ENCODE measurements at places on chromosomes 2 and 18.

DNA sequence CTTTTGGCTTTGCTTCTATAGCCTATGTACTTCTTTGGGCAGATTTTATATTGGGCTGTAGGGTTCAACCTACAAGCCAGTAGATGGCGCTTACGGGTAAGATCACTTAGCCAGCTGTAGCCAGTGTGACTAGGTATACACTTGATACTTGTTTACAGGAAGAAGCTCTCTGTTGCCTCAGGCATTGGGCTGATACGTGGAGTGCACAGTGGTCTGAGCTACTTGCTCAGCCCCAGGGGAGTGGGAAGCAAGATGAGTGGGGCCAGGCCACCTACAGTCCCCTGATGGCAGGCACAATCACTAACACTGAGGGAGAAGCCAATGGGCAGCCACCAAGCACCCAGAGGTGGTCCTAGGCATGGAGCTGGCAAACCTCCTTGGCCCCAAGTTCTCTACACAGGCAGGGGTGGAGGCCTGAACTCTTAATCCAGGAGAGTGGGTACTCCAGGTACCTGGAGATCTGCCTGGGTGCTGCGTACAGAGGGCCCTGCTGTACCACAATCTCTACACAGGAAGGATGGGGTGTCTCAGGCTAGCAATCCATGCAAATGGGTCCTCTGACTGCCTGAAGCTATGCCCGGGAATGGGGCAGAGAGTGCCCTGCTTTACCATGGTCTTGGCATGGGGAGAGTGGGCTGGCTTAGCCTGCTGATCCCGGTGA, 122.2 kb downstream of the NCOA1 start:
- DNase-seq: peak; percentile 86

- DNase-seq: peak; percentile 80
Observed at GRCh38 chr2:54859997-54860701, 136.7 kb downstream of the EML6 start.

- DNase-seq: no peak
Observed at GRCh38 chr2:26742048-26742770, 21.9 kb upstream of the SLC35F6 start.

DNA sequence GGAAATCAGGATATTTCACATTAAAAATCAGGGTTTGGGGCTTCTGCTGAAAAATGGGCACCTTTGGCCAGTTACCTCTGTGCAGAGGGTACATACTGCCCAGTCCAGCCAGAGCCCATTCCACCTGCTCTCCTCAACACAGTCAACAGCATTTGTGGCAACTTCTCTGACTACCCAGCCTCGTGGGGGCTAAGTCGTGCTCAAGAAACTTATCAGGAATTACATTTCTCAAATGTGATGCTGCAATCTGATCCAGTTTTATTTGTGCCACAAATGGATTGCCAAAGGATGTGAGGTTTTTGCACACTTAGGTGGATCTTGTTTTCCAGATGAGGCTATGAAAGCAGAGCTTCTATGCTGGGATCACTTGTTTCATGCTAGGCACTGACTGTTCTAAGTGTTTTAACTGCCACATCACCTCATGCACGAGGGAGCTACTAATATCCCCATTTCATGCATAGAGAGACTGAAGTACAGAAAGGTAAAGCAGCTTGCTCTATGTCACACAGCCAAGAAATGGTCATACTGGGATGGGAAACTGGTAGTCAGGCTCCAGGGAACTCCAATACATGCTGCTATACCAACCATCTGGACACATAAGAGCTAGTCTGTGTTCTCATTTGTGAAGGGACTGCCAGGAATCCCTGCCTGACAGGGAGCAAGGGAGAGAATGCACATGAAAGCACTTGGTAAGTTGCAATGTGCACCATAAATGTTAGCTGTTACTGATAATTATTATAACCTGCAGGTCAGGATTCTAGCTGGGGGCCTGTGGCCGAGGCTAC, 89.0 kb upstream of the HK2 start:
- no peak for DNase-seq

GRCh38 chr2:183248866-183249567, 124.8 kb downstream of the NUP35 start:
- peak; percentile 54 for DNase-seq

DNA sequence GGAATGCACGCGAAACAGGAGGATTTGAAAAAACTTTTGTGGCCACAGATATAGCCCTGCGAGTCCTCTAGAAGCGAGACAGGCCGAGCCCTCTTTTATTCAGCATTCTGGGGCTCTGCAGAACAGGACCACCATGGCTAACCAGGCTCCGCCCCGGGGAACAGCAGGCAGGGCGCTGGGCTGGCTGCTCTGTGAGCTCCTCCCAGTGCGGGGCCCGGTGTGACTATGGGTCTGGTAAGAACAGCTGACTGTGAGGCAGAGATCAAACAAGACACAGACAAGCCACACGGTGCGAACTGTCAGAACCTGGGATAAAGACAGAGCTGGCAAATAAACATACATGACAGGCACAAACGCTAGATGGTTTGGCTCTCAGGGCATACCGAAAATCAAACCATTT, 15.5 kb downstream of the PXDN start:
- DNase-seq: no peak

GRCh38 chr2:157404363-157404762, 39.5 kb downstream of the CYTIP start:
- DNase-seq: no peak

- DNase-seq: no peak
Observed at GRCh38 chr2:173149491-173149890, 73.8 kb downstream of the MAP3K20 start.

GRCh38 chr2:173087214-173087581, 11.6 kb downstream of the MAP3K20 start:
- DNase-seq: peak; percentile 34

GRCh38 chr18:25223211-25223610, 128.8 kb downstream of the ZNF521 start:
- no peak for DNase-seq

GRCh38 chr2:34193164-34193563, 594.1 kb upstream of the FAM98A start:
- DNase-seq: no peak

- DNase-seq: no peak
Observed at GRCh38 chr2:43300781-43301583, 74.6 kb upstream of the ZFP36L2 start.

DNA sequence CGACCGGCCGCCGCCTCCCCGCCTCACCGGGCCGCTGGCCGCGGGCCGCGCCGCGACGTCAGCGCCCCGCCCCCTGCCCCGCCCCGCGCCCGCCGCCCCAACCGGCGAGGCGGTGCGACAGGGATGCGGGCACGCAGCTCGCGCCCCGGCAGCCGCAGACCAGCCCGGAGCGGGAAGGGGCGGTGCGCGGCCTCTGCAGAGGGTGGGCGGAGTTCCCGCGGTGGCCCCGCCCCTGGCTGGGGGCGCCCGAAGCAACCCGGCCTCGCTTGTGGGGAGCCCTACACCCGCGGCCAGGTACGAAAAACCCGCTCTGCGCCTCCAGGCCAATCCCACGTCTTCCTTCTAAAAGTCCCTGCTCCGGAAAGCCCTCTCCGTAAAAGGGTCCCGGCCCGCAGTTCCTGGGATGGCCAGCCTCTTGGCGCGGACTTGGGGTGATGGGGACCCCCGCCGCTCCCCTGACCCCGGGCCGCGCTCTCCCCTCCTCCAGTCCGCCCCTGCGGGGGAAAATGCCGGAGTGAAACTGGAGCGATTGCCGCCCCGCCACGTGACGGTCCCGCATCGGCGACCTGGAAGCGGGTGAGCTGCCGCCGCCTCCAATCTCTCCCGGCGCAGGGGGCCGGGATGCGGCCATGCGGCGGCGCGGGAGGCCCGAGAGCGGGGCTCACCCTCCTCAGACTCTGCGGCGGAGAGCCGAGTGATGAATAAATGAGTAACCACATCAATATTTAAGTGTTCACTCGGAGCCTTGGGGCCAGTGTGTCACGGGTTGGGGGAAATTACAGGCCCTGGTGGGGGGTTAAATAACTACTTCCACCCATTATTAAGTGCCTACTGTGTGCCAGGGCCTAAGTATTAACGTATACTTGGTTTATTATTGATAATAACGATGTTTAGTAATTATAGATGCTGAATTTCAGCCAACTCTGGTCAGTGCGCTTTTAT, at the start of gene RAB11FIP5:
Gene RAB11FIP5 (minus strand): TSS at position 36 of the 942 bp plus-strand sequence. CDS start 171 bp downstream, outside the sequence.
- DNase-seq: peak; percentile 85

DNA sequence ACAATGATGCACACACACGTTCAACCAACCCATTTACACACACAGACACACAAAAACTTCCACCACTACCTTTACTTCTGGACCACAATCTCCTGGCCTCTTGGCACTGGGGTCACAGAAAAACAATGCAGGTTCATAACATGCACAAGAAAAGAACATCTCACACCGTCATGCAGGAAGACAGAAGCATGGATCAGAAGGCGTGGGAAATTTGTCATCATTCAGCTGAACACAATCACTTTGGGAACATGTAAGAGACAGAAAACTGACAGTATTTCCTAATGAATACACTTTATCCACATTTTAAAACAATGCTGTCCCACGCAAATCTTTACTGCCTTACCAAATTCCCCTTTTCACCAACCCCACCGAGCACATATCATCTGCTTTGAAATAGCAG, 501.9 kb upstream of the KLHL29 start:
- no peak for DNase-seq

- no peak for DNase-seq
Observed at GRCh38 chr2:159851941-159852340, 53.9 kb upstream of the CD302 start.

DNA sequence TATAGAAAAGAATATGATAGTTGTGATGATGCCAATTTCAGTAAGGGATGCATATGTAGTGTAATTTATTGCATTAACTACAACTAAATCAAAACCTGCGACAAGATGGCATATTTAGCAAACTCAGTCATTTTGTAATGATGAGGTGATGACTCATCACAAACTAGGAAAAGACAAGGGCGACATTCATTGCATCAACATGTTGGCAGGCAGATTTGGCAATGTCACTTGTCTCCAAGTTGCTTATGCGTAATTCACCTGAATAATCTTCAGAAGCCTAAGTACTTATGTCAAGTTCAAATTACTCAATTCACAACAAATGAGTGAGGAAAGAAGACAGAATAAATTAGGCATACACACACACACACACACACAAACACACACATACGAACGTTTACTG, 273.2 kb upstream of the RGPD4 start:
- peak; percentile 42 for DNase-seq

GRCh38 chr2:100780203-100781008, 39.5 kb upstream of the NPAS2 start:
- DNase-seq: peak; percentile 89

- DNase-seq: no peak
Observed at GRCh38 chr2:238450440-238450861, 23.7 kb downstream of the ASB1 start.

DNA sequence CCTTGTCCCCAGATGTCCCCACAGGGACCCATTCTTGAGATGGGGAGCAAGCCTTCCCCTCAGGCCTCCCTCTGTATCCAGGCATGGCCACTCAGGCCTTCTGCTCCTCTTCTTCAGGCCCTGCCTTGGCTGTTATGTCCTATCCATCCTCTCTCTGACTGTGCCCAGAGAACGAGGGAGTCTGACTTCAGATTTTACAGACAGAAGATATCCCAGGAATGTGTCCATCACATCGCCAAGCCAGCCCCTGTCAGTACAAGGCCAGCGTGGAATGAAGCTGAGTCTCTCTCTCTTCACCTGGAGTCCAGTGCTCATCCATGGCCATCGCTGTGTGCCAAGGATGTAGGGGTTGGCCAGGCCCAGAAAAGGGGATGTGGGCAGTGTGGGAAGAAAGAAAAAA, 57.6 kb downstream of the SDC1 start:
- DNase-seq: no peak

DNA sequence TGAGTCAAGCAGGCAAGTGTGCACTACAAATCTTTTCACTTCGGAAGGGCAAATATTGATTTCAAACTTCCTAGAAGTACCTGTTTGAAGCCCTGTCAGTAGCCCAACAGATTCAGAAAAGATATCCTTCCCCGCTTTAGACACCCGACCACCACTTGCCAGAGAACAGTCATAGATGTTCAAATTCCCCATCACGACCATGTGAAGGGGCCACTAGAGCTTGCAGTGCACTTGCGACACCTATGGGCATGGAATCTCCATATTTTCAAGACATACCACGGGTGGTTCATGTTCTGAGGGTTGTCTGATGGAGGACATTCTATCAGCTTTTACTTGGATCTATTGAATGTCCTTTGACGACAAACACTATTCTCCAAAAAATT, 23.8 kb downstream of the GNLY start:
- no peak for DNase-seq

- peak; percentile 43 for DNase-seq
Observed at GRCh38 chr18:79634593-79635426, 44.8 kb upstream of the CTDP1 start.

GRCh38 chr2:66682476-66682875, 247.6 kb downstream of the MEIS1 start:
- no peak for DNase-seq

DNA sequence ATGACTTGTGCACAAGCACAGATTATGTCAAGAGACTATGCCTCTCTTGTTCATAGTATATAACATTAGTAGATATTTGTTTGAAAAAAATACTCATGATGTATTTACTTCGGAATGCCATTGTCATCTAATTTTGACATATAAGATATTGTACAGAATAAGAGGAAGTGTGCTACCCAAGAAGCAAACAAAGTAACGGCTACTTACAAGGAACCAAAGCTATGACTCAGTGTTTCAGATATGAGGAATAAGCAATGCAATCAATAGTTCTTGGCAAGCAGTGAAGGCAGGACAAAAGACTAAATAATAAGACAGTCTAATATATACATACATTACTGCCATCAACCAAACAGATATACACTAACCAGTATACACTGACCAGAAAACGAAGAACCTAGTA, 256.3 kb downstream of the CCDC178 start:
- DNase-seq: peak; percentile 13

- no peak for DNase-seq
Observed at GRCh38 chr2:86301009-86301408, 36.4 kb downstream of the REEP1 start.

DNA sequence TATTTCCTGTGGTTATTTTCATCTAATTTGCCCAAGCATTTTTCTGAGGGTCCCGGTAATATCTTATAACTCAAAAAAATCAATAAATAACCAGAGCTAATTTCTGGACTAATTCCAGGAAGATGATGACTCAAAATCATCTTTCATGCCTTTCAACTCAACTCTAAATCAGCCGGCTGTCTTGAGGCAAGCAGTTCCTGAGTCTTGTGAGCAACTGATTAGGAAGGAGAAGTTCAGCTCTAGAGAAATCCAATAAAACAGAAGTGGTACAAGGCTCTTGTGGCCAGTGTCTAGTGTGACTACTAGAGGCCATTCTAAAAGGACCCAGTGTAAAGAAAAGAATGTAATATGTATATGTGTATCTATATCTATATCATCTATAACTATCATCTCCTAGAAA, 890.4 kb downstream of the TRIB2 start:
- no peak for DNase-seq

- DNase-seq: no peak
Observed at GRCh38 chr2:230537531-230537976, 121.6 kb downstream of the SP100 start.

GRCh38 chr2:23553561-23553960, 168.6 kb downstream of the KLHL29 start:
- DNase-seq: no peak

GRCh38 chr2:145593991-145594614, 1074.2 kb upstream of the ZEB2 start:
- peak; percentile 94 for DNase-seq
